ENCODE measurements at places on chromosomes 7 and 10.

GRCh38 chr7:4657640-4658417 lies 24.3 kb upstream of the FOXK1 start:
- no peak for DNase-seq

DNA sequence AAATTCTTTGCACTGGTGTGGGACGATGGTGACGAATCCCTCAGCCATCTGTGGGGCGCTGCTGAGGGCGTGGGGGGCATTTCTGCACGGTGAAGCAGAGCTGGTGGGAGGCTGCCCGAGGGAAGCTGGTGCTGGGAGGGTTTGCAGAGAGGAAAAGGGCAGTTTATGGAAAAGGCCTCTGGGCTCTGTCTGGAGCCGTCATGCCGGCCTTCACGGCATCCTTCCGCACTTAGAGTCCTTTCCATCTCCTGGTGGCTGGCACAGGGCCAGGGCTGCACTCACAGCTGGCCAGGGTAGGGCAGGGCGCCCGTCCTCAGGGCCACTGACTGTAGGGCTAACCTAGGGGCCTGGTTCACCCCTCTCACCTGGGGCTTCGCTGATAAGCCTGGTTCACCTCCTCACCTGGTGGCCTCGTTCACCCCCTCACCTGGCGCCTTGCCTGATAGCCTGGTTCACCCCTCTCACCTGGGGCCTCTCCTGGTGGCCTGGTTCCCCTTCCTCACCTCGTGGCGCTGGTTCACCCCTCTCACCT lies 598 bp upstream of the AMZ1 start:
- no peak for DNase-seq

DNA sequence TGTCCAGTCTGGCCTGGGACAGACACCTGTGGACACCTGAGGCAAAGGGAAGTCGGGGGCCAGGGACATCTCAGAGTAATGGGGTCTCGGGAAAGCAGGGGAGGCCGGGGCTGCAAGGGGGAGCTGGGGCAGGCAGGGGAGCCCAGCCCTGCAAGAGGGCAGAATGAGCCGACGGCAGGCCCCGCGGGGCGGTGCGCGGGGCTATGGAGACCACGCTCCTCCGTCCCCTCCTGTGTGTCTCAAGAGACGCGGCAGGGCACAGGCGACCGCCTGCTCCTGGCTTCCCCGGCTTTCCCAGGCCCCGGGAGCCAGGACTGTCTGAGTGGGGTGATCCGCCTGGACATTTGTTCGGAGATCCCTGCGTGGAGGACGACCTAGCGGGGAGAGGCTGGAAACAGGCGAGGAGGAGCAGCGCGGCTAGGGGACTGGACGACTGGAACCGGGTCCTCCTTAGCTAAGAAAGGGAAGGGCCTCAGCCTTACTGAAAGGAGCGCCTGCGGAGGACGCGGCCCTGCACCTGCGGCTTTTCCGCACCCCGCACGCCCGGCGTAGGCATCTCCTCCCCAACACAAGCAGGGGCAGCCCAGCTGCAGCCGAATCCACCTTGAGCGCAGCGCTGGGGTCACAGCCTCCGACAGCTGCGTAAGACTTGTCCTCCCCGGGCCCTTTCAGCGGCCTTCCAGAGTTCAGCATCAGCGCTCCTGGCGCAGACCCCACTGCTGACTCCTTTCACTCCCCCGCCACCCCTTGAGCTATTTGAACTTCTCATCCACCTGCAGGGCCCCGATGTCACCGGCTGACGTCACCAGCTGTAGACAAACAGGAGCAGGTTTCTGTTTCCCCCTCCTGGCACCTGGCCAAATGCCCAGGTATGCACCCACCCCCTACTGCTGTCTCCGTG lies 176.4 kb downstream of the ZNF248 start:
- DNase-seq, result no peak

- no peak for DNase-seq
Measured at GRCh38 chr10:110358869-110359629, 54.3 kb upstream of the SMNDC1 start.

DNA sequence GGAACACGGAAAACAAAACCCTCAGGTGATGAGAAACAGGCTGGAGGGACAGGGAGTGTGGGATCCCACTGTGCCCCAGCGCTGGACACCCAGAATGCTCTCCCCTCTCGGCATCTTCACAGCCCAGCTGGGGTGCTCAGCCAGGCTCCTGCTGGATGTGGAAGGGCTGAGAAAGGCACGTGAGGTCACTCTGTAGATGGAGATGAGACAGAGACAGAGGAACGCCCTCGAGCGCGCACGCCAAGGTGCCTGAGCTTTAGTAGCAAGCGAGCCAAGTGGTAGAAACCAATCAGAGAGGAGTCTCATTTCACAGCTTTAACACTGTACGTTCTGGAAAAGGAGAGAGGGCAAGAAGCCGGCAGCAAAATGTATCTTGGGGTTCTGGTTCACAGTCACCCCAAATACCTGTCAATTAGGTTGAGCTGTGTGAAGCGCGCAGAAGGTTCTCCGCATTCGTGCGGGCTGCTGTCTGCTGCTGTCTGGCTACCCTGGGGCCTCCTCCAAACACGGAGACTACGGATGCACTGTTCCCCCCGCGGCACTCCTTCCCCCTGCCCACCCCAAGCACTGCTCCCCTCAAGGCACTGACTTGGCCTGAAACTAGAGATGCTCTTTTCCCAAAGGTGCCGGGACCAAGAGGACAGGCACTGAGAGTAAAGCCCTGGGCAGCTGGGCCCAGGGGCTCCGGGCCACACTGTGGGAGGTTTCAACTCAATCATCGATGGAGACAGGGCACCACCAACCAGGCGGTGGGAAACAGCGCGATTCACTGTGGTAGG lies 91.4 kb downstream of the ZRANB1 start:
- no peak for DNase-seq

DNA sequence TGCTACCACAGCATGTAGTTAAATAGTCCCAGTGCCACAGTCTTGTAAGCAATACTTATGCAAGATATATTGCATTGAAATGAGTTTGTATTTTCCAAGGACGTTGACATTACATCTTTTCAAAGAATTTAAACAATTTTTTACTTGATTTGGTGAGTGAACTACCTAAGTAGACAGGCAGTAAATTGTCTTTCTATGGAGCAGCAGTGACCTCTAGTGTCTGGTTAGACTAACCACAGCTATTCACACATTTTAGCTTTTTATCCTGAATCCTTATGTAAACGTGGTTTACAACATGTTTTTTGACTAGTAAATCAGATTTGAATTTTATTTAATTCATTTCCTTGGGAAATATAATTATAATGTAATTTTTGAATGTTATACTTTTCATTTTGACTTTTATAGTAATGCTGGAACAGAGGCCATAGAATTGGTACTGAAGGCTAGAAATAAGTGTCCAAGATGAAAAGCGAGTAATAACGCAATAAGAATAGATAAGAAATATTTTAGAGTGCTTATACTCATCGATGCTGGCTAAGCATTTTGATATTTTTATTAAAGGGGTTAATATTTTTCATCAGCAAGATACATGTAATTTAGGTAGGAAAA lies 5.6 kb downstream of the LRRTM3 start:
- DNase-seq, result no peak
